SW 1271 (cell line): ENCODE measurements at places on chromosomes 2 and 18.

DNA sequence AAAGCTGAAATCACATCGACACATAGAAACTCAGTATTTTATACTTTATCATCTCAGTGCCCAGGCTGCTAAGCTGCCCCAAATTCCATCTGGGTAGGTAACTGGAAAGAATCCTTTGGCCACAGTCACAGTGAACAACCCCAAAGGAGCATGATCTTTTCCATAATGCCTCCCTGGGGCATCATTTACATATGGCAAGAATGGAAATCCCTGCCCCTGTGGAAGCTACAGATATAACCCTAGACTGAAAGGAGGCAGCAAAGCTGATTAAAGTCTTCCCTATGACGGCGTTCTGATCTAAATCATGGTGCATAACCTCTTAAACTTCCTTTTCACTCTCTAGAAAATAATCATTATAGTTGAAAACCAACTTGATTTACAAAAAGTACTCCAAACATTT, 41.5 kb downstream of the MAP3K19 start:
- DNase-seq: no peak

GRCh38 chr2:36371070-36371874, 15.7 kb downstream of the CRIM1 start:
- peak; percentile 81 for DNase-seq

DNA sequence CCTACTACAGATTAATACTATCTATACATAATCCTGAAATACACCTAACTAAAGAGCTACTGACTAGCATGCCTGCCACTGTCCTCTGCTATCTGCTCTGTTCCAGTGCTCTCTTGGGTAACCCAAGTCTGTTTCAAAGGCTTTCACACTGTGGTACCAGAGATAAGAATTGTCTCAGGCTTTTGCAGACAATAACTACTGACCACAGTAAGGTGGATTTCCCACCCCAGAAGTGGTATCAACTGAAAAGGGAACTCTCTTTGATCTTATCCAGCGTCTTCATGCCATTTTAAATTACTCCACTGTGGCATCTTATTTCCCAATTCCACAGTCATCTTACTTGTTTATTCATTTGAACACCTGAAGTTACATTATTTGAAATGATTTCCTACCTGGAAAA, 190.2 kb downstream of the IKZF2 start:
- no peak for DNase-seq

DNA sequence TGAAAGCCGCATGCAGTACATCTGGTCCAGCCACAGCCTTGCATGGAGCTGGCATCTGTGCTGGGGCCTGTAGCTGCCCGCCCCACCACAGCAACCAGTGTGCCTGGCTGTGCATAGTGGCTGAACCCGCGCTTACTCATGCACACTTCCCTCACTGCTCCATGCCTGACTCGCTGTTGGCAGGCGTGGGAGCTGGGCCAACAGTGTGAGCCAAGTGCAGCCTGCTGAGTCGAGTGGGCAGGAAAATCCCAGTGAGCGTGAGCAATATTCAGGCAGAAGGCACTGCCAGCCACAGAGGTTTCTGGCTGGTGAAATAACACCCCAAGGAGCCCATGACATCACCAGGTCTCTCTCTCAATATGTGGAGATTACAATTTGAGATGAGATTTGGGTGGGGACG, 1674.1 kb upstream of the TMEFF2 start:
- DNase-seq: no peak

- DNase-seq: no peak
These were observed 44.7 kb upstream of the KIDINS220 start for GRCh38 chr2:8882094-8882493.

DNA sequence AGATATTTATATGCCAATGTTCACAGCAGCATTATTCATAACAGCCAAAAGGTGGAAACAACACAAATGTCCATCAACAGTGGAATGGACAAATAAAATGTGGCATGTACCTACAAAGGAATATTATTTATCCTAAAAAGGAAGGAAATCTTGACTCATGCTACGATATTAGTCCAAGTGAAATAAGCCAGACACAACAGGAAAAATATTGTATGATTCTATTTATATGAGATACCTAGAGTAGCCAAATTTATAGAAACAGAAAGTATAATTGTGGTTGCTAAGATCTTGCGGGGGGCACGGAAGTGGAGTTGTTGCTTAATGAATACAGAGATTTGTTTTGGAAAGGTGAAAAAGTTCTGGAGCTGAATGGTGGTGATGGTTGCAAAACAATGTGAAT, 33.0 kb upstream of the CCDC150 start:
- no peak for DNase-seq

GRCh38 chr18:8242151-8242696, 367.0 kb upstream of the RAB12 start:
- no peak for DNase-seq
